HT-29 (cell line): ENCODE measurements at places on chromosomes 13 and 19. TPM values are rescaled to one million over a fixed set of nuclear protein-coding genes. Genes with fewer than 3 reads are reported as not detected.

Gene BLOC1S3
- total RNA-seq = 13.7 and 21.5 TPM in 2 replicates

Gene COX7A1
- total RNA-seq = not detected in 2 replicates

Gene OR7A17
- total RNA-seq = not detected in 2 replicates

Gene LIM2
- total RNA-seq = not detected in 2 replicates

Gene TUBA3C
- not detected in 2 replicates for total RNA-seq

Gene FAM83E
- 15.9 and 18.5 TPM in 2 replicates for total RNA-seq

Gene CAPS
- 13.9 and 20.1 TPM in 2 replicates for total RNA-seq

Gene CLASRP
- 90.2 and 99.9 TPM in 2 replicates for total RNA-seq

DNA sequence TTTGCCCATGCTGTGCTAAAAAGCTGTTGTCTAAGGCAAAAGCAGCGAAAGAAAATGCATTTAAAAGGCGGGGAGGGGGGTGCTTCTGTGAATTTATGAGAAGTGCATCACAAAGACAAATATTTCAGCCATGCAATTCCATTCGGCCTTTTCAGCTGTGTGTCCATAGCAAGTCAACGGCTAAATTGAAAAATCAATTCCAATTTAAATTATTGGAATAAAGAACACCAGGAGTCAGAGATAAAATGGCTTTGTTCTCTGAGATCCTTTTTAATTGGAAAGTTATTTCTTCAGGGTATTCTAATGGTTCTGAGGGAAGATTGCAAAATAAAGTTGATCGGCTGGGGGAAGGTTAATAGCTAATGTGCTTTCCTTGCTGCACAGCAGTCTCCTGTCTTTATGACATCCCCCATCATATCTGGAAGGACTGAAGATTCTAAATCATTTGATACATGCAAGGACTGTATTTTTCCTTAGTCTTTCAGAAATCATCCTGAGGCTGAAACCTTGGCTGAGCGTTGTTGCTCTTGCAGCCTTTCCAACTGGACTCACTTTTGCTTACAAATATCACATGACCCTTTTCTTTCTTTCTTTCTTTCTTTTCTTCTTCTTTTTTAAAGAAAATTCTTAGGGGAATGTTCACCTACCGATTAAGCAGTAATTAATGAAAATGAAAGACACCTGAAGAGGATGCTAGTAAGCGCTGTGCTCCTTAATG is 647.1 kb downstream of the DACH1 start:
- no peak for DNase-seq

GRCh38 chr19:17922138-17922537 is 10.7 kb upstream of the CCDC124 start:
- DNase-seq = no peak

- DNase-seq = no peak
Measured at GRCh38 chr13:36639610-36640009, 34.2 kb upstream of the SERTM1 start.

DNA sequence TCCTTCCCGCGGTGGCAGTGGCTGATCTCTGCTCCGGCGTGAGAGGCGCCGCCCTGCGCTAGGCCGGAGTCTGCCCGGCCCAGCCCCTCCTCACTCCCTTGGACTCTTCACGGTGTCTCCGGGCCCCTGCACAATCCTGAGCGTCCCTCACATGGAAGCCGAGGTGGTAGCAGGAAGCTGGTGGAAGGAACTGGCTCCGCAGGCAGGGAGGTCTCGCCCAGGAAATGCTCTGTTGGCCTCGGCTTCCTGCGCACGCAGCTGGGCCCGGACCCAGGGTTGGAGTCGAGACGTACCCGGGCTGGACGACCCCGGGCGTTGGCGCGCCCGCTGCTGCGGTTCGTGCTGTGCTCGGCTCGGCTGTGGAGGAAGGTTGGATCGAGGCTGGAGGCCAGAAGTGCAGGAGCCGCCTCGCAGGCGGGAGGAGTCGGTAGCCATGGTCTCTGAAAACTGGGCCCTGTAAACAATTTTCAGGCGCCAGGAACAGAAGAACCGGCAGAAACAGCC is 46.3 kb downstream of the ZNF724 start:
- no peak for DNase-seq

GRCh38 chr19:46626446-46626845 is 1.6 kb upstream of the PTGIR start:
- no peak for DNase-seq

- no peak for DNase-seq
Measured at GRCh38 chr13:100584896-100585295, 3.7 kb downstream of the GGACT start.

DNA sequence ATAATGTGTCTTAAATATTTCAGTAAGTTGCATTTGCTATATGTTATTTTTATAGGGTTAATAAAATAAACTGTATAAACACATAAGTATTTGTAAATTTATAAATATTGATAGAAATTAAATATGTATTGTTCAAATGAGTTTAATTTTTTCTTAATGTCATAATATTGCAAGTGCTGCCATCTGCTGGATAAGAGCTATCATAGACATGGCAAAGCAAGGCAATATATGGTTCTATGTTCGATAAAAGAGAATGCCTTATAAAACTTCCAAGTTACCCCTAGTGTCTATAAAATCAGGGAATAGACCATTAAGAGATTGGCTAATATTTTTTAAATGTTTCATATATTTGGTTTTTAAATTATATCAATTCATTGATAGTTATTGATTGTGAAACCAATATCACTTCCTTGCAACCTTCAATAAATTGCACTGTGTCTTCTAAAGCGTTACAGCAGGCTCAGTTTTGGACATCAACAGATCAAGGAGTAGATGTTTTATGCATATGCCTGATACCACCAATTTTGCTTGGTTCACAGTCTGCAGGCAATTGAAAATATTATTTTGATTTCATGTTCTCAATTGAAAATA is 29.0 kb upstream of the SLITRK6 start:
- peak; percentile 78 for DNase-seq

GRCh38 chr13:84479656-84480055 is 597.4 kb upstream of the SLITRK1 start:
- no peak for DNase-seq

GRCh38 chr13:74070065-74070464 is 64.1 kb downstream of the KLF12 start:
- DNase-seq = no peak

- peak; percentile 63 for DNase-seq
Measured at GRCh38 chr13:70415136-70415535, 306.9 kb upstream of the KLHL1 start.

DNA sequence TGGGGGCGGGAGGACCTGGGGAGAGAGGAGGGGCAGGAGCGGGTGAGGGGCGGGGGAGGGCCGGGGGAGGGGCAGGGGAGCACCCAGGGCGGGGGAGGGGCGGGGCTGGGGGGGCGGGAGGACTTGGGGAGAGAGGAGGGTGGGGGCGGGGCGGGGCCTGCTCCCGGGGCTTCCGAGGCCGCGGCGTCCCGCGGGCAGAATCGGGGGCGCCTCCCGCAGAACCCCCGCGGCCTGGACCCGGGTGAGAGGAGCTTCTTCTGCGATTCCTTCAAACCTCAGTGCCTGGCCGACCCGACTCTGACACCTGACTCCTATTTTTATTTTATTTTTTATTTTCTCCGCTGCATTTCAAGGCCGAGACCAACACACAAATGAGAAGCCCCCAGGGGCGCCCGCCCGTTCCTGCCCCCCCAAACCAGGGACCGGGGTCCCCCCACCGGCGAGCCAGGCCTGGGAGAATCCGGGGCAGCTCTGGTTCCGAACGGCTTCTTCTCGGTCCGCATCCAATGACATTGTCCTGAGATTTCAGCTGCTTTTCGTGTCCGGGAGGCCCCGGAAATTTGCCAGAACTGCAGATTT is 470 bp upstream of the GRTP1 start:
- no peak for DNase-seq

DNA sequence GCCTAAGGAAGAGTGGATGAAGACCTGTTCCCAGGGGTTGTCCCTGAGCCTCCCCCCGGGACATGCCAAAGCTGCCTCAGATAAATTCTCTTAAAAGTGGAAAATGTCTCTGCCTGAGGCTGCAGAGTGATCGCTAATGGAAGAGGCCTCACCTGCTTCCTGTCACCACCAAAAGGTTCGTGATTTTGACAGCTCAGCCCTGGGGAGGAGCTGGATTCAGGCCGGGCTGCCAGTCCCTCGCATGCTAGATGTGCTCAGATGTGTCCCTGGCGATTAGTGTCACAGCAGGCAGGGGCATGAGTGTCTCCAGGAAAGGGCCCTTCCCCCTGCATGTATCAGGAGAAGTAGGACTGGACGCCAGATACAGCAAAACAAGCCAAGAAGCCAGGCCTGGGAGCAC is 626.5 kb downstream of the UQCRFS1 start:
- DNase-seq = no peak
